ENCODE measurements at places on chromosomes 12 and 14.

GRCh38 chr14:88463318-88463717 is 77.9 kb downstream of the SPATA7 start:
- no peak for DNase-seq

GRCh38 chr12:70006619-70006973 is 181.6 kb downstream of the MYRFL start:
- no peak for DNase-seq

DNA sequence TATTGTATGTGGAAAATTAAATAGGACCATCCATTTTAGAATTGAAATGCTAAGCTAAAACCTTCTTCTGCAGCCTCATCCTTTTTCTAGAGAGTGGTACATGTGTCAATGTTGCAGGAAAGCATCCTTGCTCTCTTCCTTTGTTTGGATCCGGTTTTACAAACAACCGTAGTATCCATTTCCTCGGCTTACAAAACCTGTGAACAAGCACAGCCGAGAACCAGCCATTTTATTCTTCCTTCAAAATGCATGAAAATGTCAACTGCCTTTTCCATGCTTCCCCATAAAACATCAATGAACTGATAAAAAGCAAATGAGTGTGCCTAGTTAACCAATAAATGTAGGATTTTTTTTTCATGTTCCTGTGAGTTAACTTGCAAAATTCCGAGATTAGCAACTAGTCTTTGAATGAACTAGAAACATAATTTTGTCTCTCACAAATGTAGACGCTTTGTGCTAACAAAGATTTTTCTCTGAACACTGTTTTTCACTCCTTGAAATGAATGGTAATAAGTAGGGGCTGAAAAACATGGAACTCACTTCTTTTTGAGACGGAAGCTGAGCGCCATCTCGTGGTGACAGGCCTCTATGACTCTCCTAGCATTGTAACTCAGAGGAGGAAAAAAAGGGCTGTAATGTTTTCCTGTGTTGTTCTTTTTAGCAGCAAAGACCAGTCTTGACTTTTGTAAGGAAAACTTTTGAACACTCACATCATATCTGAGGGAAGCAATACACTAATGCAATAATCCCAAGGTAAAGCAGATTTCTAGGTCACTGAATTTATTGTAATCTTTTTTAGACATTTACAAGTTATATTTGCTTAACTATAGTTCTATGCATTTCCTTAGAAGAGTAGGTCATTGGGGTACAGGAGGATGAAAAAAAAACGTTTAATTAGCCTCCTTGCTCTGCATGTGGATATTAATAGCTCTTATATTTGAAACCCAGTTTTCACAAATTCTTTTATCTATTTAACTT is 157.4 kb upstream of the FOXG1 start:
- no peak for DNase-seq

DNA sequence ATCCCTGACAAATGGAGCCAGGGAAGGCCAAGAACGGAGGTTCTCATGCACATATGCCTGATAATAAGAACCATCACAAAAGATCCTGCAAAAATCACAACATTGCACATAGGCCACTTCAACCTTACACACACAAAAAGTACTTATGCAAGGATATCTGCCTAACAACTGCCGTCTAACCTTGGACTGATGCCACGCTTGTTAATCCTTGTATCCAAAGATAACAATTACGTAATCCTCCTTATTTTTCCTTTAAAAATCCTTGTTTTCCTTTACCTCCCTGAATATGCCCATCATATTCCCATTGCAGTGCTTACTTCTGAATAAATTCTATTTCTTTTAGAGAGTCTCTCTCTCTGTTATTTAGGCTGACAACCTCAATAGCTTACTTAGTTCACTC is 59.5 kb downstream of the TMEM116 start:
- no peak for DNase-seq
